Right ventricle myocardium superior (tissue), 1 donor: ENCODE measurements at places on chromosomes 12 and 14. TPM values are rescaled to one million over a fixed set of nuclear protein-coding genes. Genes with fewer than 3 reads are reported as not detected.

Gene NEUROD4
- not detected for total RNA-seq

Gene PLCZ1
- not detected for total RNA-seq

Gene CDK17
- 15.6 TPM for total RNA-seq

Gene SLC25A47
- total RNA-seq, result not detected

Gene CORO1C
- 69.1 TPM for total RNA-seq

Gene PTMS
- total RNA-seq, result 108 TPM

Gene RPGRIP1
- 0.27 TPM for total RNA-seq

Gene FAM181A
- not detected for total RNA-seq

Gene PRPH
- total RNA-seq, result not detected

Gene GLS2
- 0.40 TPM for total RNA-seq

Gene CISTR
- total RNA-seq, result 0.83 TPM

Gene NPFF
- total RNA-seq, result not detected

Gene GLIPR1L1
- not detected for total RNA-seq

DNA sequence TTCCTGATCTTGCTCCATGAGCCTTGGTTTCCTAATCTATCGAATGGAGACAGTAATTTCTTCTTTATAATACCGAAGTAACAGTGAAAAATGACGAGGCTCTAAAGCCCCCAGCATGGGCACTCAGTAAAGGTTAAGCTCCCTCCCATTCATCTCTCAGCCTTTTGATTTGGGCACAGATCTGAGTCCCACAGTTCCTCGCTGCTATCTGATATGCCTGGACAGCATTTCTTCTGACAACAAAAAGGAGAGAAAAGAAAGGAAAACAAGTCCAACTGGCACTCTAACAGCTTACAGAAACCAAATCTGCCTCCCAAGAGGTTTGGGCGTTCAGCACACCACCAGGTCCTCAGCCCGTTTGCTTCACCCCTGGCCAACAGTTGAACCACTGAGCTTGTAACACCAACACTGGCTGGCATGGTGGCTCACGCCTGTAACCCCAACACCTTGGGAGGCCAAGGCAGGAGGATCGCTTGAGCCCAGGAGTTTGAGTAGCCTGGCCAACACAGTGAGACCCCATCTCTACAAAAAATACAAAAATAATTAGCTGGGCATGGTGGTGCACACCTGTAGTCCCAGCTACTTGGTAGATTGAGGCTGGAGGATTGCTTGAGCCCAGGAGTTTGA is 19.5 kb downstream of the CCDC88C start:
- DNase-seq, result no peak

DNA sequence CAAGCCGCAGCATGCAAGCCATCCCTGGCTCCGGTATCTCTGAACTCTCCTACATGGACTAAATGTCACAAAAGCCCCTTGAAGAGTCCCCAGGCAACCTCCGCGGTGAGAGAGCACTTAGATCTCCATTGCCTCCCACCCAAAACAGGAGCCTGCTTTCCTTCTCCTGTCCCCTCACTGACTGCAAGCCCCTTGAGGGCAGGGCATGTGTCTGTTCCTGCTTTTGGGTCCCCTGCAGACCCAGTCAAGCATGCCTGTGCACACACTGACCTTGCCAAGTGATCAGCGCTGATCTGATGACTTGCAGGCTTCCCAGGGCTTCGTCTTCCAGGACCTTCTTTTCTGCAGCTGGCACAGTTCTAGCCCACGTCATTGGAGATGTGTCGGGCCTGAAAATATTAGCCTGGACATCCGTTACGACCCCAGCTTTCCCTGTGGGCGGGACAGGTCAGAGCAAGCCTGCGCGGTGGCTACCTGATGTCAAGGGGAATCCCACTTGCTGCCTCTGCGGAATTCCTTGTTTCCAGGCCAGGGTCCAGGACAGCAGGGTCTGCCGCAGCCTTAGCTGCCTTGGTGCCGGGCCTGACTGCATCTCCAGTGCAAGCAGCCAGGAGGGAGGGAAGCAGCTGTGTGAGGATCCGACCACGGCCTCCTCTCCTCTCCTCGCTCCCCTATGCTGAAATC is 92.5 kb downstream of the FBXL14 start:
- DNase-seq, result no peak

DNA sequence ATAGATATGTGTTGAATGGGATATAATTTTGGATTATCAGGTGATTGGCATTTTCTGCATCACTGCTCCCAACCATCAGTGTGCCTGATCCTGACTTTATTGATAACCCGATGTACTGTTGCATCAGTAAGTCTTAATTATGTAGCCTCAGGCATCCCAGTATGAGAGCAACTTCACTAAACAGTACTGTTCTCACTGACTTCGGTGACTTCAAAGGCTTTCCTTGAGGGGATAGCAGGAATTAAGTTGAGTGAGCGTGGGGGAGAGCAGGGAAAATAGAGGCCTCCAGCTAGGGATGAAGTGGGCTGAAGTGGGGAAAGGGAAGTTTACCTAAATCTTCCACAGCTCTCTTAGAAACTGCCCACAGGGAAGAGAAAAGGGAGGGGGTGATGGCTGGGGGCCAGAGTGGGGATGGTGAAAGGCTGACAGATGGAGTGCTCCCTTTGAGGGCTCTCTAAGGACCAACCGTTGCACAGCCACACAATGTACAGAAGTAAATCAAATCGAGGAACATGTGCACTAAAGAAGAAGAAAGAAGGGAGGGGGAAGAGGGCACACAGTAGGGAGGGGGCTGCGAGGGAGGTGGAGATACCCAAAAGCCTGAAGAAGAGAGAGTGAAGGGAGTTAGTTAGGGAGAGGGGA is 10.7 kb upstream of the NEUROD4 start:
- no peak for DNase-seq

GRCh38 chr14:35678403-35679028 is 130.6 kb downstream of the RALGAPA1 start:
- DNase-seq, result no peak

GRCh38 chr12:56591126-56591525 is 39.0 kb downstream of the BAZ2A start:
- DNase-seq, result no peak

DNA sequence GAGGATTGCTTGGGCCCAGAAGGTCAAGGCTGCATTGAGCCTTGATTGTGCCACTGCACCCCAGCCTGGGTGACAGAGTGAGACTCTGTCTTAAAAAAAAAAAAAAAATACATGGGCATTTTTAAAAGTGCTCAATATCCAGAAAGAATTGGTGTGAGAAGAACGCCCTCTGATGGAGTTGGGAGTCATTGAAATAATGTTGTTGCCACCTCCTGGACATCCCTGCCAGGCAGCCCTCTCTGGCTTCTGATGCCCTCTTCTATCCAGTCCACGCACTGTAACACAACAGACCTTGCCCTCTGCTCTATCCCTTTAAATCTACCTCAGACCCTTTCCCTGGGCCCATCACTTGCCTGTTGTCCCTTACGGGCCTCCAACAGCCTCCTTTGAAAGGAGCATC is 4.9 kb downstream of the PTGDR start:
- no peak for DNase-seq

DNA sequence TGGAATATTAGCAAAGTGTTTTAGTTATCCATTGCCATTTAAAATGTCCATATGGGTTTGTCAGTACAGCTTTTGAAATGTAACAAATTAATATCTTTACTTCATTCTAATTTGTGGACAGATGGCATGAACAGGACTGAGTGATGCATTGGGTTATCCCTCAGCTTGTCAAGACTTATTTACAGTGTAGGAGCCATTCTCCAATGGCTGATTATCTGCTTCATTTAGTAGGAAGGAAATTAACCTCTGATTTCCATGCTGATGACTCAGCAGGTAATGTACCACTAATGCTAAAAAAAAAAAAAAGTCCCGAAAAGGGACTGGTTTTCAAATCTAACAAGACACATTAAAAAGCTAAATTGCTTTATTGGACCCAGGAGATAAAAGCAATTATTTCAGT is 1149.0 kb upstream of the USP15 start:
- no peak for DNase-seq

GRCh38 chr14:100078997-100079725 is 13.9 kb downstream of the EVL start:
- DNase-seq, result no peak

GRCh38 chr12:30110958-30111586 is 327.3 kb upstream of the TMTC1 start:
- no peak for DNase-seq

DNA sequence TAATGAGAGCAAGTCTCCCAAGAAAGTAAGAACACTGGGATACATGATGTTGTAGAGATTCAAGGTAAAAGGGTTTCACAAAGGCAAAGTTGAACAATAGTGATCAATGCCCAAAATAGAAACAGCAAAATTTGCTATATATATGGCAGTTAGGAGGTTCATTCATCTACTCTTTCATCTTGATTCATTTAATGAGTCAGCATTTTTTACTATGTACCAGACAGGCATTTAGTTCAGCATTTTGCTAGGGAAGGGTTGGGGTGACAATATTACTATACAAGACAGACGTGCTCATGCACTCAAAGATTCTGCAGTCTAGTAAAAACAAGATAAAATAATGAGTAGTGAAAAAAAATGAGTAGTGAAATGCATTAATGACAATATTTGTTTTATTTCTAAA is 264.9 kb upstream of the LMO3 start:
- no peak for DNase-seq

DNA sequence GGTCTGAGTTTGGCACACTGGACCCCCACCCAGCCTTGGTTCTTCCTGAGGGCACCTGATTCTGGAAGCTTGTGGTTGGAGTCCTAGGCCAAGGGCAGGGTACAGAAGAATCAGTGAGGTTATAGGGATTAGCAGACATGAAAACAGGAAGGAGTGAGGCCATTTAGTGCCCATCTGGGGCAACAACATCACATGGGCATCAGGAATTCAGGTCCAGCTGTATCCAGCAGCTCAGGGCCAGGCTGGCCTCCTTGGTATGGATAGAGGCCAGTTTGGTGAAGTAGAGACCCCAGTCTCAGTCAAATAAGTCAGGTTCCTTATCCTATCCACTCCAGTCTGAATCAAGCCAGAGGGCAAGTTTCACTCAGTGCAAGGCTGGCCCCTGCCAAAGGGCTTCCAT is 36.2 kb downstream of the RASAL1 start:
- DNase-seq, result no peak

GRCh38 chr12:65324056-65324455 is 45.6 kb downstream of the MSRB3 start:
- DNase-seq, result no peak

DNA sequence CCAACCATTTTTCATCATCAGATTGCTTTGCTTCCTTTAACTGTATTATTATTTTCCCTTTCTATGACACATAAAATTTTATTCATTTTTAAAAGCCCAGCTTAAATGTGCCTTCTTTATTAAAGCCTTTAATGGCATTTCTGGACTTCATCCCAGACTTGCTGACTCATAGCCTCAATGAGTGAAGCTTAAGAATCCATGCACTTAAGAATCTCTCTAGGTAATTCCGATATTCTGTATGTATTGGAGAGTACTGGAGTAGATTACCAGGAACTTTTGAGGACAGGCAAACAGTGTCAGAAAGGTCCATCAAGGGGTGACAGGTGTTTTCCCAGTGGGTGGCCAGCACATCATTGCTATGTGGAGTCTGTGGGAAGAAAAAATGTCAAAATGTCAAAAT is 107.9 kb downstream of the PTPRQ start:
- DNase-seq, result no peak

DNA sequence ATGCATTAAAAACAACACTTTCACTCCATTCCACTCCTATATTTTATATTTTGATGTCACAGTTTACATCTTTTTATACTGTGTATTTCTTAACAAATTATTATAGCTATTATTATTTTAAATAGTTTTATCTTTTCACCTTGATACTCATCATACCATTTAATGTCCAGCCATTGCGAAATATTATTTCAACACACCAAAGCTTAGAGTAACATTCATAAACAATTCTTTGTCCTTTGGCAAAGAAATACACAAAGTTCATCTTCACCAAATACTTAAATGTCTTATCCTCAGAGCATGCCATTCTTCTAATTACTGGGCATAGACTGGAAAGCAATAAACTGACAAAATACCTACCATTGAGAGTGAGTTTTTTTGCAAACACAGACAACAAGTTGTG is 1963.4 kb upstream of the FLRT2 start:
- DNase-seq, result no peak

DNA sequence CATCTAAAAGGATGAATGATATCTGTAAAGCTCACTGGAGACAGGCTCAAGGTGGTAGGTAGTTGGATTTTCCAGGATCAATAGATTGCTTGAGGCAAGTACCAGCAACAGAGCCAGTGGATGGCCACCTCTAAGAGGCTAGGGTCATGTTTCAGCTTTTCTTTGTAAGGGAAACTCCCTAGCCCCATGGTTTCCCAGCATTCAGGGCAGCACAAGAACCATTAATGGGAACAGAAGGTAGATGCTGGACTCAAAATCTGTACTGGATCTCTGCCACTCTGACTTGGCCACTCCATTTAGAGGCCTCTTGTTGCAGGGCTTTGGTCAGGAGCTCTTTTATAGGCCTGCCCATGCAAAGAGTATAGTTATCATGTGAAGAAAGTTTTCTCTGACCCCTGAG is 76.1 kb upstream of the DYRK2 start:
- no peak for DNase-seq

DNA sequence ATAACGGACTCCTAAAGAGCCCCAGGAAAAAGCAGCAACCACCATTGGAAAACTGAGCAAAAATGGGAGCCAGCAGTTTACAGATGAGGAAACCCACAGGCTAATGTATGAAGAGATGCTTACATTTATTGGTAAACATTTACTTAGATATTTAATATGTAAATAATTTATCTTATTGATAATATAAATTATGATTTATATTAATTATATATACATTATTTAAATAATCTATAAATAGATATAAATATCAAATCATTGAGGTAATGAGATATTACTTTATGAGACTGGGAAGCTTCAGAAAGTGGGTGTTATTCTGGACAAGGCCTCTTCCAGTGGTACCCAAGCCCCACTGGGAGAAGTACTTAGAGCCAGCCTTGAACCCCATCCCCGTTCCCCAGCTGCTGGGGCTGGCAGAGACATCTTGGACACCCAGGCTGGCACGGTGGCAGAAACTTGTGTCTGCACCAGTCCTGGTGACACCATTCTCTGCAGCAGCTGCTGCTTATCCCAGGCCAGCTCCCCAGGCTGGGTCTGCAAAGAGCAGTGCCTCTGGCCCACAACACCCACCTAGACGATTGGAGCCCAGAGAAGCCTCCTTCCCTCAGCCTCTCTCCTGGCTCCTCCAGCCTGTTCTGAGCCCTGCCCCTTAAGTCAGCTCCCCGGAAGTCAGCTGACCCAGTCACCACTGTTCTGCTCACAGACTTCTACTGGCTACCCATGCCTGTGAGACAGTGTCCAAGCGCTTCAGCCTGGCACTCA is 25.9 kb downstream of the ISCA2 start:
- peak; percentile 13 for DNase-seq

DNA sequence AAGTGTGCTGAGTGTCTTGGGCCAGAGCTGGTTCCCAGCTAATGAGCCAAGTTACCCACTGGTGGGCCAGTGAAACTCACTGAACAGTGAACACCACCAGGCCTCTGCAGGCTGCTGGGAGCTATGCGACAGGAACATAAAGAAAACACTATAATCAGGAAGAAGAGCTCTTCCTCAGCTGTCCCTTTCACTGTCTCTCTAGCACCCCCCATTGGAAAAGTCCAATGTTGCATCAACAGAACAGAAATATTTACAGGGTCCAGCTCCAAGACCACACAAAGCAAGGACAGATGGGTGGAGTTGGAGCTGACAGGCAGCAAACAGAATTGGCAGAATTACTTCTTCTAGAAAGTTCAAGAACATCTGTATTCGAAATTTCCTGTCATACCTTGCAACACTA is 903.6 kb upstream of the TMEM132C start:
- no peak for DNase-seq

- DNase-seq, result no peak
Observed at GRCh38 chr12:14903386-14904098, 17.9 kb upstream of the MGP start.
